ENCODE measurements at places on chromosomes 11 and 22.

DNA sequence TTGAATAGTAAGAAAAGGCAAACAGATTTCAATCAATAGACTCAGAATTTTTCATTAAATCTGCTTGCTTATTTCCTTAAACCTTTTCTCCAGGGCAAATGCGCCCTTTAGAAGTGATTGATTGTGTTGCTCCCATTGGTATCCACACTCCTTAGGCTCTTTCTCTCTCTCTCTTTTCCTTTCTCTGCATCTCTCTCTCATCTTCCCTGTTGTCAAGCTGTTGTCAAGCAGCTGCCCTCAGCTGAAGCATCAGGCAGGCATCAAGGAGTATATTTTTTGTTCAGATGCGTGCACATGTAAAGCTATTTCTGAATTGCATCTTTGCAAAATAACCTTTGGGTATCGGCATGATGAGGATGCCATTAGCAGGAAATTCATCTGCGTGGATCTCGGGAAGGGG lies 107.2 kb upstream of the PLET1 start:
- no peak for DNase-seq

DNA sequence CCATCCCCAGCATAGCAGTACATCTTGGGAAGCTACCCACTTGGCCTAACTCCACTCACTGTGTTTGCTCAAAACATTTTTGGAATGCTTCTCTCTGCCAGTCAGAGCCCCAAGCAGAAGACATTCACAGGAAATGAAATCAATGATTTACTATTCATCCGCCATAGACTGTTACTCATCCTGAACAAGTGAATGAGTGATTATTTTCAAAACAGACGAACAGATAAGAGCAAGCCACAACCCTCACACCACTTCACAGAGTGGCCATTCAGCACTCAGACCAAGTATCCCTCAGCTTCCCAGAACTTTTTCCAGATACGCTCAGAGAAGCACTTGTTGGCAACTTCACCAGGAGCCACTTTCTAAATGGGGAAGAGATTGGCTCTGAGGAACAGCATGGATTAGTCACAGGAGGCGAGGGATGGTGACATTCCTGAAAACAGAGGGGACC lies 13.0 kb upstream of the UBASH3B start:
- DNase-seq = no peak

DNA sequence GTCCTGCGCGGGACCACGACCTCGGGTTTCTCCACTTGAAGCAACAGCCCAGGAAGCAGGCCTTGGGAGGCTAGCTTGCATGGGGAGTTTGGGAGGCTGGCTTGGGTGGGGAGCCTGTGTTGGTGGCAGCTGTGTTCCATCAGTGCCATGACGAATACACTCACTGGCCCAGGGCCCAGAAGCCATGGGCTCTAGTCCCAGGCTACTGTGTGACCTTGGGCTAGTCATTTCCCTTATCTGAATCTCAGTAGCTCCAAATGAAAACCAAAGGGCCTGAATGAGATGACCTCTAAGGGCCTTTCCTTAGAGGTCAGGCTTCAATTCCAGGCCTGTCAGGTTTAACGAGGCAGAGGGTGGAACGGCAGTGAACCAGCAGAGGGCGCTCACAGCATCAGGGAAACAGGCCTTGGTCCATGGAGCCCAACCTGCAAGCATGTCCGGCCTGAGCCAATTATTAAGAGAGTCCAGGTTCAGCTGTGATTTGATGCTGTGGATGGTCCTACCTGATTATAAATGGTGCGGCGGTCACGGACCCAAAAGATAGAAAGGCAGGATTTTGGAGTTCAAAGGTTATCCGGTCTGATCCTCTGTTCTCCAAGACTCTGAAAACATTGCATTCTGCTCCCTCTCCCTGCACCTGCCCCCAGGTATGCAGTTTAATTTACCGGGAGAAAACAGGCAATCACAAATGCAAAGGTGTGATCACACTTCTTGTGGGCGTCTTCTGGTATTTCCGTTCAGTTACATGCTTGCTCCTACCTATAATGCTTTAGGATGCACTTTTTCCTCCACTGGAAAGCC lies 15.9 kb downstream of the PTPN5 start:
- DNase-seq = no peak

- no peak for DNase-seq
These were observed 9.4 kb upstream of the ANO3 start for GRCh38 chr11:26322335-26323067.

- DNase-seq = no peak
These were observed 105.4 kb downstream of the CACNA1I start for GRCh38 chr22:39675947-39676346.
